ENCODE measurements at places on chromosomes 5 and 9.

GRCh38 chr9:73780916-73781315 lies 629.3 kb downstream of the ANXA1 start:
- no peak for DNase-seq

DNA sequence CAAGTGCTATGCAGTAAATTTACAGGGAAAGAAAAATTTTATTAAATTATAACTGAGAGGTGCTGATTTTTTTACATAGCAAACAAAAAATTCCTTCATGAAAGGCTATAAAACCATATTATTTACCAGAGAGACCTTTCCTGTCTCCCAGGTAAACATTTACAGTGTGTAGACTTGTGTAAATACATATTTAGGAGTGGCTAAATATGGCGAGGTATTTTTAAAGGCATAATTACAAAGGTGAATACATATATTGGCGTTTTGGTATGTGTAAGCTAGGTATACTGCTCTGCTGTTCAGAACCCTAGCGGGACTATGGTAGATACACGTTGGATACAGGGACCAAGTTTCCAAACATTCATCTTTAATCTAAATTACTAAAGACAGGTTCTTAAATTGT lies 170.6 kb upstream of the MEF2C start:
- DNase-seq: no peak

- no peak for DNase-seq
Observed at GRCh38 chr9:76650692-76651091, 113.5 kb upstream of the PCA3 start.

- DNase-seq: no peak
Observed at GRCh38 chr5:84372066-84372695, 12.5 kb downstream of the EDIL3 start.

DNA sequence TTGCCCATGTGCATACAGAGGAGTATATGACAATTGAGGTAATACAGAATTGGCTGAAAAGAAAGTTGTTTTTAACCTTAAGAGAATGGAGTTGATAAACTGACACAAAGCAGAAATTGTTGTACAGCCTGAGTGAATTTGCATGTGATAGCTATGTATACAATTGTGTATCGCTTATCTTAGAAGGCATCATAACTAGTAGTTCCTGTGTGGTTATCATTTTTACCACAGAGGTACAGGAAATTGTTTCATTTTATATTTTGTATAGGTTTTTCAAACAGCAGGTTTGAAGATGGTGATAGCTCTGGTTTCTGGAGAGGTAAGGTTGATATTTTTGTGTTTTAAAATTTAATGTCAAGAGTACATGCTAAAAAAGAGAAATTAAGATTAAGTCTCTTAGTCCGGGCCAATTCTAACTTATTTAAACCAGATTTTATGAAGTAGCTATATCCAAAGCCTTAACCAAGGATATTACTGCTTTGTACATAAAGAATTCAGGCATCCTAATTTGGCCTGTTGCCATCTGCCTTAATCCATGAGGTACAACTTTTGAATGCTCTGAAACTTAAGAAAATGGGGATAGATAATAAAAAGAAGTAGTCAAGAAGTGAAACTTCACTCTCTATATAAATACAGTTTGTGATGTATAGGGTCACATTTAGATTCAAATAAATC lies 26.0 kb downstream of the DDX4 start:
- no peak for DNase-seq

DNA sequence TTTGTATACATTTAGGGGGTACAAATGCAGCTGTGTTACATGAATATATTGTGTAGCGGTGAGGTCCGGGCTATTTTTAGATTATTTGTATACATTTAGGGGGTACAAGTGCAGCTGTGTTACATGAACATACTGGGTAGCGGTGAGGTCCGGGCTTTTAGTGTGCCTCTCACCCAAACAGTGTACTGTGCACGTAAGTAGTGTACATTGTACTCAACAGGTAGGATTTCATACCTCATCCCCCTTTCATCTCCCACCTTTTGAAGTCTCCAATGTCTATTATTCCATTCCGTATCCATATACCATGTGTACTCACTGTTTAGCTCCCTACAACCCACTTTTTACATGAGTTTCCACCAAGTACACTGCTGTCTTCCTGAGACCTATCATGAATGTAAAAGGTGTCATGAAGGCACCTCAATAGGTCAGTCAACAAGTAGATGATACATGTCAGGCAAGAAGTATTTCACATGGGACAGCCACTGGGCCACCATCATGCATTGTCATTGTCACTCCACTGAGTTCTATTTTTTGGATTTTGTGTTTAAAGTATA lies 27.7 kb downstream of the SKP1 start:
- DNase-seq: no peak

- DNase-seq: peak; percentile 59
Observed at GRCh38 chr5:141430332-141431113, at the start of gene PCDHGA12. TSS of gene PCDHGA12 (plus strand) at chr5:141430507. CDS start at chr5:141430760, 253 bp downstream.

- DNase-seq: no peak
Observed at GRCh38 chr9:78133751-78134150, 102.1 kb upstream of the CEP78 start.

DNA sequence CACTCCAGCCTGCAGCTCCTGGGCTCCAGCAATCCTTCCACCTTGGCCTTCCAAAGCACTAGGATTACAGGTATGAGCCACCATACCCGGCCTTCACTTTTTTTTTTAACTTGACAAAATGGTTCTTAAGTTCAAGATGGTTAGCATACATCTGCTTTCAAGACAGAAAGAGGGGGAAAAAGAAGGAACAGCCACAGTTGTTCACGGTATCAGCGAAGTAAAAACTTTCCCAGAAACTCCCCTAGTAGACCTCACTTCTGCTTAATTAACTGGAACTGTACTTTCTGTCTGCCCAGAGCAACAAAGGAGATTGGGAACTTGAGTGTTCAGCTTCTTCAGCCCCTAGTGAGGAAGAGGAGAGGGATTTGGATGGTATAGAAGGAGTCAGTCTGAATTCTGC lies 116.7 kb downstream of the UGCG start:
- peak; percentile 41 for DNase-seq

DNA sequence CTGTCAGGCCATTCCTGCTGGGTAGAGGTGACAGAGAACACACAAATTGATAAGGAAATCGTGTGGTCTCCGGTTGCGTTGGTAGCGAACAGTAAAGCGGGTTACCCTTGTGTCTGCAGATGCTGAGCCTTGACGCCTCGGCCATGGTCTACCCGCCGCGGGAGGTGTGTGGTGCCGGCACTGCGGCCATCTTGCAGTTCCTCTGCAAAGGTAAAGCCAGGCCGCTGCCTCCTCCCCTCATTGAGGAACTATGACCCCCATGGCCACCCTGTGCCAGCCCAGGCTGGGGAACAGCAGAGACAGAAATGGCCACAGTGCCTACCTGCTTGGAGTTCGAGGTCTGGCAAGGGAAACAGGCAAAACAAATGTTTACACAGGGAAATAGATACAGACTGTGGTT lies 16.3 kb downstream of the LRSAM1 start:
- DNase-seq: no peak

DNA sequence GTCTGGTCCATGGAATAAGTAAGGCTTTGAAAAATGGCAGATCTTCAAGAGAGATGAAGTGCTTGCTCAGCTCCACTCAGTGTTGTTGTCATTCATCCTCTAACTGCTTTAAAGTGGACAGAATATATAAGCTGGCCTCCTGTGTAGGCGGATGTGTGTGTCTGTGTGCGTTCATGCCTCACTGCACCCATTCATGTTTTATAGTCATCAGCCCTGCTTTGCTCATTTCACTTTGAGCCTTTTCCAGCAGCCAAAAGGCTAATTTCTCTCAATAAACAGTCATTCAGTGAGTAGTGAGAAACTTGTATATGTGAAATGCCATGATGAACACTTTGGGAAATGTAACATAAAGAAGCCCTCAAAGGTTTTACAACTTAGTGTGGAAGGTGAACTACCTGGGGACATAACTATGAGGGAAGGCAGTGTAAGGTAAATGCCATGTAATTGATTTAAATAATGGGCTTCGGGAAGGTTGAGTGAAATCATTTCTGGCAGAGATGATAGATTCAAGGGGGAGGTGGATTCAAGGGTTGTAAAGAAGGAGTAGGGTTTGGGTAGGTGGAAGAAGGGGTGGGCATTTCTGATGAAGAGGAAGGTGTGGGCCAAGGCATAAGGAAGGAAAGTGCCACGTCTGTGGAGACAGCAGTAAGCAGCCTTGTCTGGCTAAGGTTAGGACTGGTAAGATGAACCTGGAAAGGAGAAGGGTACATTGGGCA lies 15.7 kb downstream of the TTC23L start:
- DNase-seq: peak; percentile 61

GRCh38 chr9:31612336-31613030 lies 772.0 kb upstream of the ACO1 start:
- no peak for DNase-seq

GRCh38 chr5:113686599-113686998 lies 173.1 kb downstream of the YTHDC2 start:
- no peak for DNase-seq

DNA sequence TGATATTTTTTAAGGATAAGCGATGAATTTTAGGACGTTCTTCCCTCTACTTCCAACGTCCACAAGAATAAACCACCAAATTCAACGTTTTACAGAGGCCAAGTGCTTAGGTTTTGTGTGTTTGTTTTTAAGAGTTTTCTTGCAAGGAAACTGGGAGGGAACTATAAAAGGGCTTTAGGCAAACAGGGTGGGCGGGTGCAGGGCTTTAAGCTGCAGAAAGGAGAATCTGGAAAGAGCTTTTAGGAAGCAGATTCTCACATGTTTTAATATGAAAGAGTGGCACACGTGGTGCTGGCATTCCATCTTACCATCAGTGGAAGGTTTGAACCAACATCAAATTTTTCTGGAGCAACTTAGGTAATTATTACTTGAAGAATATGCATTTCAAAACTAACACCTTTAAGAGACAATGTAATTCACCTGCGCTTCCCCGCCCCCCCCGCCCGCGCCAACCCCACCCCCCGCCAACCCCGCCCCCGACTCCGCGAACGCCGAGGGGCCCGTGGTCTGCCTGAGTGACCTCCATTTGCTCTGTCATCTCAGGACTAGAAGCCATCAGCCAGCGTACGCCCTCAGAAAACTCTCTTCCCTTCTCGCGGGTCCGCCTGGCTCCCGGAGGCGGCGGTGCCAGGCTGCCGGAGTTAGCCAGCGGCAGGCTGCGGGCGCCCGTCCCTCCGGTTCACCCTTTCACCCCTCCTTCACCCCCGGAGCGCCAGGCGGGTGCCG lies 911 bp upstream of the PIK3R1 start:
- DNase-seq: no peak
